ENCODE measurements at places on chromosomes 11 and 22. TPM values are rescaled to one million over a fixed set of nuclear protein-coding genes. Genes with fewer than 3 reads are reported as not detected.

DNA sequence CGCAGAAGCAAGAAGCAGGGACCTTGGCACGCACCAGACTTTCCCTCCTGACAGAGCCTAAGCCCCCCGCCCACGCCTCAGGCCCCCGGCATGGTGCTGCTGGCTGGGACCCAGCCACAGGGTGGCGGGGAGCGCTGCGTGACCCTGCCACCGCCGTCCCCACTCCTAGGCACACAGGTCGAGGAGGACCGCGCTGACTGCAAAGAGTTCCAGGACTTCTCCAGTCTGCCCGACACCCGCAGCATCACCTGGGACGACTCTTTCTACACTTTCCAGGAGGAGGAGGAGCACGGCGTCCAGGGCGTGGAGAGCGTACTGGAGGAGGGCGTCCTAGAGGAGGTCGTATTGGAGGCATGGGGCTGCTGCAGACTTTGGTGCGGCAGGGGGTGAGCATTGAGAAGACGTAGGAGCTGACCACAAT, 103.7 kb downstream of the TRIM51G start:
- no peaks in the 10 kb centered on the region for H3K27me3 ChIP-seq
- no peaks in the 10 kb centered on the region for H3K36me3 ChIP-seq
- DNase-seq = no peak

DNAJB13 gene
- total RNA-seq = 1.0 TPM

GRCh38 chr11:2853997-2854560, 31.5 kb downstream of the CDKN1C start:
- no peaks in the 10 kb centered on the region for H3K36me3 ChIP-seq

CSF2RB gene
- 5.2 TPM for total RNA-seq

DNA sequence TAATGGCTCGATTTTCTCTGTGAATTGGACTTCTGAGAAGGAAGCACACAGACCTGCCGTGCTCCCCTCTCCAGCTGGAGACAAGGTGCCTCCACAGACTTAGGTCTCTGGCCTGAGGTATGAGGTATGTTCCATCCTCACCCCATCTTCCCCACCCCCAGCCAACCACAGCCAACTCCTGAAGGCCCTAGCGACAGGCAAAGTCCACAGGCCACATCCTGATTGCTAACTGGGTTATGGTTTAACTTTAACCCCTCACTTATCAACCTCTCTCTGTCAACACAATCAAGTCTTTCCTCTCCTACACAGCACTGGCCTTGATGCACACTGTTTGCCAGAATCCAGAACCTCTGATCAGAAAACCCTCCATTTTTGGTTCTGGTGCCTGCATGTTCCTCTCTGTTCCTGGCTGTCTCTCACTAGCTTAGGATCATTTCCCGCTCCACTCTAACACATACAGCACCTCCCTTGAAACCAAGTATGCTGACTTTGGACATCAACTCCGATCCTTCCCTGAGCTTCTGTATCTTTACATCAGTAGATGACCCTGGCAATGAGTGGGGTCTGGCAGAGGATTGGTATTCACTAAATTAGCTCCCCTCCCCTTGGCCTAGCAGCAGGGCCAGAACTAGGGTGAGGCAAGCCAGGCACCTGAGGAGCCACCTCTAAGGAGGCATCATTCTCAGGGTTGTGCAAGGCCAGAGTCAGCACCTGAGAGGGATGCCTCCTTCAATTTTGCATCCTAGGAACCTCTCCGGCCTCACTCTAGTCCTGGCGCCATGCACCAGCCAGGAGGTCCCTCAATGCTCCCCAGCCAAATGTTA, 22.0 kb downstream of the JAML start:
- peak; percentile 93 for DNase-seq
- H3K4me1 ChIP-seq = peaks cover 39% of the 10 kb centered on the region
- H3K27ac ChIP-seq = no peak overlapping the region
- H3K27me3 ChIP-seq = no peaks in the 10 kb centered on the region
- no peak overlapping the region for H3K4me3 ChIP-seq
- peaks cover 52% of the 10 kb centered on the region for H3K36me3 ChIP-seq

PAK1 gene
- total RNA-seq = 33.1 TPM

DNA sequence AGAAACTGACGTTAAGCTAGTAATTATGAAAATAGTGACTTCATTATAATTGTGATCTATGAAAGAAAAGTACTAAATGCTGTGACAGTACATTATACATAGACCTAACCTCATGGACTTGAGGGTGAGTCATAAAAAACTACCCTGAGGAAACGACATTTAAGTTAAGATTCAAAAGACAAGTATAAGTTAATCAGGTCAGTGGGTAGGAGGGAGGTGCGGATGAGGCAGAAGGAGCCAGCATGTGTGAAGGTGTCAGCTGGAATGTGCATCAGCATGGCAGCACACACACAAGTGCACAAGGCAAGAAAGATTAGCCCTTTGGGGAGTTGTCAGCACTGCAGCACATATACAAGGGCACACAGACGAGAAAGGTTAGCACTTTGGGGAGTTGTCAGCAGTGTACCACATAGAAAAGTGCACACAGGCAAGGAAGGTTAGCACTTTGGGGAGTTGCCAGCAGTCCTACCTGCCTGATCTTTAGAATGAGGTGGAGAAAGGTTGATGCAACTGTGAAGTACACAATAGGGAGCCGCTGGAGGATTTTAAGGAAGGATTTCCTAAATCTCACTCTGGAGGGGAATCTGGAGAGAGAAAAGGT, 31.6 kb upstream of the CAVIN3 start:
- peaks cover 2% of the 10 kb centered on the region for H3K27me3 ChIP-seq
- H3K36me3 ChIP-seq = no peaks in the 10 kb centered on the region
- peak overlapping the region; percentile 21 for H3K4me3 ChIP-seq
- DNase-seq = no peak

- no peaks in the 10 kb centered on the region for H3K36me3 ChIP-seq
- peak; percentile 10 for DNase-seq
- no peaks in the 10 kb centered on the region for H3K4me1 ChIP-seq
Observed at GRCh38 chr11:27205779-27206570, 157.0 kb downstream of the CCDC34 start.

DEFB131B gene
- total RNA-seq = not detected

DNA sequence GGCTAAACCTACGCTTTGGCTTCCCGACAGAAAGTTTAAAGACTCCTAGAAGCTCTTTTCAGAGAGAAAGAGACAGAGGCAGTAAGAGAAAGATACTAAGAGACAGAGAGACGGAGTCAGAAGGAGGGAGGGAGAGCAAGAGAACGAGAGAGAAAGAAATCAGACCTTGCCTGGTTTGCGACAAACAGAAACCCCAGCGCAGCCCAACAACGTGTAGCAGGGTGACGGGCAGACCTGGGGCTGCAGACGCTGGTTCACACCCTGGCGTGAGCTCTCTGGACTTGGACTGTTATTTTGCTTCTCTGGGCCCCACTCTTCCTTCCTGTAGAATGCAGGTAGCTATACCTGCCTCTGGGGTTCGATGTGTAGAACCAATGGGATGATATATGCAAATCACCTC, 244.4 kb upstream of the SYN3 start:
- no peaks in the 10 kb centered on the region for H3K27me3 ChIP-seq
- H3K27ac ChIP-seq = no peak overlapping the region
- no peaks in the 10 kb centered on the region for H3K36me3 ChIP-seq
- DNase-seq = no peak
- no peaks in the 10 kb centered on the region for H3K4me1 ChIP-seq

GSTT2 gene
- not detected for total RNA-seq

DNA sequence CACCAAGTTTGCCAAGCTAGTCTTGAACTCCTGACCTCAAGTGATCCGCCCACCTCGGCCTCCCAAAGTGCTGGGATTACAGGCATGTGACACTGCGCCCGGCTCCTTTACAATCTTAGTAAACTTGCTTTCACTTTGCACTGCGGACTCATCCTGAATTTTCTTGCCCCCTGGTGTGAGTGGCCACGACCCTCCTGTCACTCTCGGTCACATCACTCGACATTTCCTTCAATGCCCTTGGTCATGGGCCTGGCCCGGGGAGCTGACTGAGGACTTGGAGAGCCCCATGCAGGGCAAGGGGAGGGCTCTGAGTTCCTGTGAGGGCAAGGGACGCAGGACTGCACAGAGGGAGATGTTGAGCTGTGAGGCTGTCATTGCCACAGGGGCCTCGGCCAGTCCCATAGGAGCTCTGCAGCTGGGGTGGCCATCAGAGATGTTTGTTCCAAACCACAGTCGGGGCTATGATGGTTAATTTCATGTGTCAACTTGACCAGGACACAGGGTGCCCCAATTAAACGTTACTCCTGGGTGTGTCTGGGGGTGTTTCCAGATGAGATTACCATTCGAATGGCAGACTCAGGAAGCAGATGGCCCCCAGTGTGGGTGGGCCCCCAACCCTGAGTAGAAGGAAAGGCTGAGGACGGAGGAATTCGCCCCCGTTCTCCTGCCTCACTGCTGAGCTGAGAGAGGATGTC, 21.2 kb downstream of the A4GALT start:
- H3K4me3 ChIP-seq = no peak overlapping the region
- H3K4me1 ChIP-seq = no peaks in the 10 kb centered on the region
- no peak overlapping the region for H3K27ac ChIP-seq

- no peak overlapping the region for H3K27ac ChIP-seq
- H3K36me3 ChIP-seq = peaks cover 4% of the 10 kb centered on the region
- DNase-seq = peak; percentile 87
Observed at GRCh38 chr11:6746086-6746618, 25.6 kb downstream of the OR2AG2 start.

DNA sequence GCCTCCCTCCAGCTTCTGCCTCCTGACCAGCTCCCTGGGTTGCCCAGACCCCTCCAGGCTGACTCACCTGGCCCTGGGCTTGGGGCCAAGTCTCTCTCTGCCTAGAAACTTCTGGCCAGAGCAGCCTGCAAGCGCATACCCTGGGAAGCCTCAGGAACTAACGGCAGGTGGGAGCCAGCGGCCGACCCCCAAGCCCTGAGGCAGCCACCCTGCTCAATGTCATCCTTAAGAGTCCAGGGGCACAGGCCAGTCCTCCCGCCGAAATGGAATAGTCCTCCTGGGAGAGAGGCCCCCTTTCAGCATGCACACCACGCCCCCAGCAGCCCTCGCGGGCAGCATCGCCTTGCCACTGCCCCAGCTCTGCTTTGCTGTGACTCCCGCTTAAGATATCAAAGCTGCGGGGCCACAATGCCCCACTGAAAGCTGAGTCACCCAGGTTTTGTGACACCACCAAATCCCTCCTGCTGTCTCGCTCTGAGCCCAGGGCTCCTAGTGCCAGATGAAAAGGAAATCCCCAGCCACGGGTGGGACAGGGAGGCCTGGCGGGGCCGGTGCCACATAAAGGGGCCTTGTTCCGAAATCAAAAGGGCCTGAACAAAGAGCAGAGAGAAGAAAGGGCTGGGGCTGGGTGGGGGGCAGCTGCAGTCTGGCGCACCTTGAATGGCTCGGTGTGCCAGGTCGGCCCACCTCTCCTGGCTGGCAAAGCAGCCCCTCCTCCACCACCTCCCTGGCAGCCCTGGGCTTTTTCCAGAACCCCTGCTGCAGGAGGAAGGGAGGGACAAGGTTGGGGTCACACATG, 21.4 kb upstream of the FGF3 start:
- H3K36me3 ChIP-seq = no peaks in the 10 kb centered on the region
- H3K4me1 ChIP-seq = no peaks in the 10 kb centered on the region
- peaks cover 8% of the 10 kb centered on the region for H3K27me3 ChIP-seq
- no peak overlapping the region for H3K27ac ChIP-seq
- no peak overlapping the region for H3K4me3 ChIP-seq

DNA sequence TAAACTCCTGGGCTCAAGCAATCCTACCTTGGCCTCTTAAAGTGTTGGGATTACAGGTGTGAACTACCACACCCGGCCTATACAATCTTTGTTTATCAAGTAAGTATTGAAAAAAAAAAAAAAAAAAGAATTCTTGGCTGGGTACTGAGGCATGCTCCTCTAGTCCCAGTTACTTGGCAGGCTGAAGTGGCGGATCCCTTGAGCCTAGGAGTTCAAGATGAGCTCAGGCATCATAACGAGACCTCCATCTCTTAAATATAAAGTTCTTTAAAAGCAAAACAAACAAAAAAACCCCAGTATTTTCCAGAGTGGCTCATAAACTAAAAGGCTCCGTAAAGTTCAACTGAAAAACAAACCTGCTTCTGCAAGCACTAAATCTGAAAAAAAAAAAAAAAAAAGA, 50.3 kb upstream of the GAB2 start:
- H3K4me1 ChIP-seq = peaks cover 31% of the 10 kb centered on the region
- H3K27ac ChIP-seq = no peak overlapping the region
- no peak overlapping the region for H3K4me3 ChIP-seq

- H3K36me3 ChIP-seq = peaks cover 2% of the 10 kb centered on the region
- DNase-seq = peak; percentile 91
- peaks cover 40% of the 10 kb centered on the region for H3K4me1 ChIP-seq
- H3K27me3 ChIP-seq = peaks cover 22% of the 10 kb centered on the region
- H3K4me3 ChIP-seq = peak overlapping the region; percentile 85
Observed at GRCh38 chr22:18001040-18001893, 23.1 kb downstream of the MICAL3 start.

- peak; percentile 91 for DNase-seq
- H3K27me3 ChIP-seq = no peaks in the 10 kb centered on the region
Observed at GRCh38 chr11:123454060-123454651, 24.1 kb downstream of the GRAMD1B start.

BRSK2 gene
- total RNA-seq = 0.97 TPM

CNTF gene
- total RNA-seq = 3.9 TPM

DNA sequence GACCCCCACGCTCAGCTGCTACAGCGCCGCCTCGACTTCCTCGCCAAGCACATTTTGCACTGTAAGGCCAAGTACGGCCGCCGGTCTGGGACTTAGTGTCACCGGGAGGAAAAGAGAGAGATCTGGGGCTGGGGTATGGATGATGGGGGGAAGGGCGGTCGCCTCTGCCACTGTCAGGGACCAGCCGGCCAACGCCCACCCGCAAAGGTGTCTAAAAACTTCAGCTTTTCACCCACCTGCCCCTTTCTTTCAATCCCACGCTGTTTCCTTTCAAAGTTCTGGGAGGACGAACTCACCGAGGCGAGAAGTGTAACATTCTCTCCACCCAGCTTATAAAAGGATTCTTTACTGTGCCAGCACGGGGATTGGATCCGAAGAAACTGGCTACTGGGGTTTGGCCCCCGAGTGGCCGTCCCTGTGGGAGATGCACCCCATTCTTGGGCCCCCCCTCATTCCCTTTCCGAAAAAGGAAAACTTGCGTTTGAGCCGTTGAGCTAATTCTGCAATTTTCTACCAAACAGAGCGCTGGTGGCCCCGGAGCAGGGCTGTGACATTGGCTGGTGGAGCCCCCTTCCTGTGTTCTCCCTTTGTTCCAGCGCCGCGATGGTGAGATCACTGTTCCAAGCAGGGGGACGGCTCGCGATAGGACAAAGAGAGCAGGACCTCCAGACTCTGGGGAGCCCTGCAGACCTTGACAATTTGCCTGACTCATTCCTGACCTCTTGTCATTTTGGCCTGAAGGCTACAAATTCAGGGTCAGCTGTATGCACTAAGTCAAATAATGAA, 1.8 kb downstream of the FJX1 start:
- peaks cover 63% of the 10 kb centered on the region for H3K27me3 ChIP-seq
- peaks cover 5% of the 10 kb centered on the region for H3K4me1 ChIP-seq
- peaks cover 1% of the 10 kb centered on the region for H3K36me3 ChIP-seq
- no peak overlapping the region for H3K27ac ChIP-seq
